Stimulated activated CD8-positive, alpha-beta memory T cell treated with anti-CD3 and anti-CD28 coated beads, Interleukin-7, amount 100 ng/mL, for 1 hour (primary cell): ENCODE measurements at places on chromosomes 1 and 21.

- DNase-seq: no peak
Measured at GRCh38 chr1:241299347-241299746, 57.7 kb downstream of the RGS7 start.

- no peak for DNase-seq
Measured at GRCh38 chr1:202892501-202892900, 3.6 kb upstream of the RABIF start.

DNA sequence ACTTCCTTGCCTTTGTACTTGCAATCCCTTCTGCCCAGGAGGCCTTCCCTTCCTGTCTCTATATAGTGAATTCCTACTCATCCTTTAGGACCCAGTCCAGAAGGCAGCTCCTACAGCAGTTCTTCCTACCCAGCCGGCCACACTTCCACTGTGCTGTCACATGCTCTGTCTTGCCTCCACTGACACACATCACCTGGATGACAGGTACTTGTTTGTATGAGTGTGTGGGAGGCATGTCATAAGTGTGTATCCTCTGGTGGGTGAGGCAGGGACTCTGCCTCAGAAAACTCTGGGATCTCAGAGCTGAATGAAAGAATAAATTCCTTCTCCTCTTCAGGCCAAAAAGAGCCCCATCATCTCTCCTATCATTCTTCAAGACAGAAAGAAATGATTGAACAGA lies 5.1 kb upstream of the OSCP1 start:
- DNase-seq: no peak

- no peak for DNase-seq
Measured at GRCh38 chr1:78797108-78797781, 147.6 kb downstream of the IFI44 start.

- no peak for DNase-seq
Measured at GRCh38 chr1:213572912-213573647, 414.7 kb upstream of the PROX1 start.

DNA sequence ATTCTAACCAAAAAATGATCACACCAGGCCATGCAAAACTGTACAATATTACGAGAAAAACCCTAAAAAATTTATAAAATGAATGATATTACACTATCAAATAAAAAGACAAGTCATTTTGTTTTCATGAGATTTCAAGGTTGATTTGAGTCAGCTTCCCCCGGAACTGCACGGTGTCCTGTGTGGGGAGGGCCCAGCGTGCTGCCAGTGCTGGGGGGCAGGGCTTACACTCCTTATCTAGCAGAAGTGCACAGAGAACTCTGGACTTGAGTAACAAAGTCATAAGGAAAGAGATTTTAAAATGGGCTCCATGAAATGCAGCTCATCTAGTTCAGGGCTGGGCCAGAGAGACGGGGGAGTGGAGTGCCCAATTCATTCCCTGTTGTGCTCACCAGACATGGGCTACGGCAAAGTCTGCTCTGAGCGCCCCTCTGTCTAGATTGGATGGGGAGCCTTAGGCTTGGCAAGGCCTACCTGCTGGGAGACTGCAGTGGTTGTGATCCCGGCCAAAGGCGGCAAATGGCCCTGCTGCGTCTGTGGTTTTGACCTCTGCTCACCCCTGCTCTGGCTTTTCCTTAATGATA lies 50.1 kb downstream of the COQ8A start:
- DNase-seq: no peak
